ENCODE measurements at places on chromosomes 1 and 21.

GRCh38 chr1:18555036-18555435 is 74.3 kb downstream of the KLHDC7A start:
- no peak for DNase-seq

DNA sequence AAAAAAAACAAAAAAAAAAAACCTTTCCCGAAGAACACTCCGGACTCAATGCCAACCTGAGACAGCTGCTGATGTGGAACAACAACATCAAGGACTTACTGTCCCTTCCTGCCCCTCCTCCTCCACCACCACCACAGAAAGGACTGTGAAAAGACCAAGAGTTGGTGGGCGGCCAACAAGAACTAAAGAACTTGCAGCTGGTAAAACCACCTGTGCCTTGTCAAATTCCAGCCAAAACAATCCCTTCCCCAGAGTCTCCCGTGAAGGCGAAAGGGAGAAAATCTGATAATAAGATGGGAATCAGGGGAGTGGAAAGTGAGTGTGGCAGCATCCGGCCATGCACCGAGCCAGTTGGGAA is 88.9 kb downstream of the PROX1 start:
- DNase-seq = no peak

DNA sequence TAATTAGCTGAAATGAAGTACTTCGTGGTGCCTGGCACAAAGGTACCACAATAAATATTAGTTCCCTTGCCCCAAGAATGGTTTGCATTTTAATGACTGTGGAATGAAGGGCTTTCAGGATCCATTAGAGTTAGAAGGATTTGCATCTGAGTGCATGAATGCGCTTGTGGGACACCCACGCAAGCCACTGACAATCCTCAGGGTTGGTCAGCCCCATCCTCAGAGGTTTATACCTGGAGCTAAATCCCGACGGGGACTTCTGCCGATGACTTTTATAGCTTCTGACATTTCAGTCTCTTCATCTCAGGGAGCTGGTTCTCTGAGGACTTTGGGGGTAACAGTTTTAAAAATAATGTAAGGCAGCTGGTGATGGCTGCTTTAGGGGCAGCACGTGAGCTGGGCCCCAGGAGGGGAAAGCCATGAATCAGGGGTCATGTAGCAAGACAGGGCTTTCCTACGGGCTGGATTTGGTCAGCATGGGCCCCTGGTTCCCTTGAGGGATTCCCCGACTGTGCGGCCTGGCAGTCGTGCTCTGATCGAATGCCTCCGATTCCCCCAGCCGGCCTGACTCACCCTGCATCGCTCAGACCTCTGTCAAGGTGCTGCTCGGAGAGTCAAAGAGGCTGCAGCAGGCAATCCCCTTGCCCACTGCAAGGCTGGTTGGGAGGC is 20.8 kb upstream of the IL10 start:
- no peak for DNase-seq

- no peak for DNase-seq
Measured at GRCh38 chr1:17606826-17607440, 67.4 kb downstream of the ARHGEF10L start.

DNA sequence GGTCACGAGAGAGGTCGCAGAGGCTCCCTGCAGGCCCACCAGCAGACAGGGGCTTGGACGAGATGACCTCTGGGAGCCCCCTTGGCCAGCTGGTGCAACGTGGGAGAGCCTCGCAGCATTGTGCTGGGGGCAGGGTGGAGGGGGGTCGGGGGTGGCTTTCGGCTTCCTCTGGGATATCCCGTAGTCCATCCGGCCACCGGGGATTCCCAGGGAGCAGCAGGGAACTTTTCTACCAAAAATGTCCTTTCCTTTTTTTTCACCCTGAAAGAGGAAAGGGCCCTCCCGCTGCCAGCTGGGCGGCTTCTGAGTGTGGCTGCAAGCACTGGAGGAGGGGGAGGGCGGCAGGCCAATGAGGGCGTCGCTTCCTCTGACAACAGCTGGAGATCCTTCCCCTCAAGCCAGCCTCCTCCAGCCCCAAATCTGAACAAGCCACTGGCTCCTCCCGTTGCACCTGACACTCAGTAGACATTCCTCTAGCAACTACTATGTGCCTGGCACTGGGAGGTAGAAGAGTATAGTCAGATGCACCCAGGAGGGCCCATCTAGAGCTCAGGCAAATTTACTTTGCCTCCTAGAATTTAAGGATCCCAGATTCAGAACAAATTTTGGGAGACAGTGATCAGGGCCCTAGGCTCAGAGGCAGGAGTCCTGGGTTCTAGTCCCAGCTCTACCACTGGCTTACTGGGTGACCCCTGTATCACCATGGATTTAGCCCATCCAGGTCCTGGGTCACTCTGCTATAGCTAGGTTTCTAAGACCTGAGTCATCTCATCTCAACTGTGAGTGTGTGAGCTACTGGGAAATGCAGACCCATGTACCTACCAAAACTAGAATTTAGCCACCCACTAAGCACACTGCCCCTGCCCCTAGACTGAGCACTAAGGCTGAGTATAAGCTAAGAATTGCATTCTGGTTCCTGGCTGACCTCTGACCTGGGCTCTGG is 2.7 kb downstream of the MOB3C start:
- no peak for DNase-seq

DNA sequence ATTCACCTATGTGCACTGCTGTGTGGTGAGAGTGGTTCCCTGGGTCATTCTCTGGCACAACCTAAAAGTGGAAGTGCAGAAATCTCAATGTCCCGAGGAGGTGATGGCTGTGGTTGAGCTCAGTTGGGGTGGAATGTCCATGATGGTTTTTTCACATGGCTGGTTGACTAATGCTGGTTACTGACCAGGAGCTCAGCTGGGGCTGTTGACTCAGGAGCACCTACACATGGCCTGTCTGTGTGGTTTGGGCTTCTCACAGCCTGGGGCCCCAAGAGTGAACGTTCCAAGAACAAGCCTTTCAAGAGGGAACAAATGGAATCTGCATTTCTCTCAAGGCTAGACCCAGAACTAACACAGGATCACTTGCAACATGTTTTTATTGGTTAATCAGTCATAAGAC is 6.4 kb upstream of the KANK4 start:
- DNase-seq = peak; percentile 9

DNA sequence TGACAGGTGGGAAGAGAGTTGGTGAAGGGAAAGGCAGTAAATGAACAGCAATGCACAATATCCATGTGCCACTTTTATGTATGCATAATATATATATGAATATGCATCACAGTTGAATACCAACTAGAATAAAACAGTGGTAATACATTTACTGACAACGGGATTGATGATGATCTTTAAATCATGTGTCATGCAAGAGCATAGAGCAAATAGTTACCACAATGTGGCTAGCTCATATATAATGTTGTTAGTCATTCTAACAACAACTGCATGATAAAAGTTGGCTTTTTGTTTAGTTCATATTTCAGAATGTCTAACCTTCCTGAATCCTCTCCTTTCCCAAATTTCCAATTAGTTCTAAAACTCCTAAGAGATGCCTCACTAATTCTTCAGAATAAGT is 46.4 kb downstream of the GORAB start:
- DNase-seq = no peak

DNA sequence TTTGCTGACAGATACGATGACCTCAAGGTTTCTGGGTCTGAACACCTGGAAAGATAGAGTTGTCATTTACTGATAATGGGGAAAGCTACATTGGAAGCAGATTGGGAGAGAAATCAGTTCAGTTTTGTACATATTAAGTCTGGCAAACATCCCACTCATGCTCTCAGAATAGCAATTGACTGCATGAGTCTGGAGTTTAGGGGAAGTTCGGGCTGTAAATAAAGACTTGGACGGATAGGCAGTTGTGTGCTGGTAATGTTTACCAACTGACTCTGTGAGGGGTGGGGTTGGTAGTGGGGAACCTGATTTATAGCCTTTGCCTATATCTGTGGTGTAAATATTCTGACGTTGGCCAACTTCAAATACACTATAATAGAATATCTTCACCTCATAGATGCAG is 4.0 kb downstream of the H6PD start:
- no peak for DNase-seq

DNA sequence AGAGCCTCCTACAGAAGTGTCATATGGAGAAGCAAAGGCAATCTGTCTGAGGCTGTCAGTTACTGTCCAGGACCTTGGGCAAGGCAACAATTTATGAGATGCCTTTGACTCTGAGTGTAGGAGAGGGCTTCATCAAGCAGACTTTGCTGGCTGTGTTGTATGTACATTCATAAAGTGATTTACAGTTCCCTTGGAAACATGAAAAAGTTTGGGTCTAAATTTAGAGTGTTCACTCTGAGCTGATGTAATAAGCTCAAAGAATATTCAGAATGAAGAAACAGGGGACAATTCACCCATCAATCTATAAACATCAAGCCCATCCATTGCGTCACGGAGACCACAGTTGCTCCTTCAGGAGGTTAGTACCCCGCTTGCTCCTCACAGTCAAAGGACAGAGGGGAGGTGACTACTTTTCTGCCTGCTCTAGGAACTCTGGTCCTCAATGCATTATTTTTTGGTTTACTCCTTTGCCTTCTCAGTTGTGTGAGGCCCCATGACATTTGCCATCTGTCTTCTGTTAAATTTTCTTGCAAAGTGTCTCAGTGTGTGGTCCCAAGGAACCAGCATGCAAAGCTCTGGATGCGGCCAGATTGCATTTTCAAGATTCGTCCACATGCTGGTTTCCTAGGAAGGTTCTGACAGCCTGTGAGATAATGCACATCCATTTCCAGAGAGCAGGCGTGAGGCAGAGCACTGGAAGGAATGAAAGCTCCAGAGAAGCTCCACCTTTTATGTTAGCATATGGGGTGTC is 241.1 kb upstream of the KIAA0040 start:
- DNase-seq = no peak

DNA sequence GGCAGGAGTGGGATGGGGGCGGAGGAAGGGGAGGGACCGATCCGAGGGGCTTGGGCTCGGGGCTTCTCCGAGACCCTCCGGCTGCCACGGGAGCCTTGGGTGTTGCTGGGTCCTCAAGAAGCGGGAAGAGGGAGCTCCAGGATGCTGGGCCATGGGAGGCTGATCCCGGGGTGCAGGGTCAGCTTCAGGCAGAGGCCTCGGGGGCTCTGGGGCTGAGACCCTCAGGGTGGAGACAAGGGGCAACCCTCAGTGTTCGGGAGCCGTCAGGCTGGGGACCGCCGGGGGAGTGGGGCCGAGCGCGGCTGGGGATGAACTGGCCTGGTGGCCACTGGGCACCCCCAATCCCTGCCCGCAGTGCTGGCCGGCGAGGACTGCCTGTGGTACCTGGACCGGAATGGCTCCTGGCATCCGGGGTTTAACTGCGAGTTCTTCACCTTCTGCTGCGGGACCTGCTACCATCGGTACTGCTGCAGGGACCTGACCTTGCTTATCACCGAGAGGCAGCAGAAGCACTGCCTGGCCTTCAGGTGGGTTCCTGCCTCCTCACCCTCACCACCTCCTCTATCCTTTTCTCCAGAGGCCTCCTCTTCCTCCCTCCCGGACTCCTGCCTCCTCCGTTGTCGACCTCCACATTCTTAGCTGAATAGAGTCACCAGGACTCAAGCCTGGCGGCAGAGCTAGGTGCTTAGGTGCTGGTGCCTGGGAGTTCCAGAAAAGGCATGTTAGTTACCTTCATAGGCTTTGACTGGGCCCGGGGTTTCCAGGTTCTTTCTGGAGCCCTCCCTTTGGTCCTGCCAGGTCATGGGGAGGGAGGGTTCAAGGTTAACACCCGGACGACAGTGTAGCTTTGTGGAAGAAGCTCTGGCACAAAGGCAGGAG is 631 bp downstream of the SHISA4 start:
- DNase-seq = no peak

DNA sequence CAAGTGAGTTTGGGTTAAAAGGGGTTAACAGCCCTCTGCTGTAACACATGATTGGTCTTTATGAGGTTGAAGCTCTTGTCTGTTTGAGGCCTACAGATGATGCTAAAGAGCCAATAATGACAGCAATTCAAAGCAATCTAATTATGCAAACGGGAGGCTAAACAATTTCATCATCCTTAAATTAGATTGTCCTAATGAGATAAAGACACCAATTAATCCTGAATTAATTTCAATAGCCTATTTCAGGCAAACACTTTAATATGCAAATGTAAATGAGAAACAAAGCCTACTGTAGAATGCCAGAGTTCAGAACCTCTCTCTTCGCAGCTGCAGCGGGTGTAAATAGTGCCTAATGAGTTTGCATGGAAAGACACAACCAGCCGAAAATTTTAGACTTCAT is 504.7 kb upstream of the PBX1 start:
- no peak for DNase-seq

GRCh38 chr1:125119024-125119441 is 3934.3 kb downstream of the SRGAP2C start:
- DNase-seq = no peak

- no peak for DNase-seq
Measured at GRCh38 chr21:45596704-45597318, 46.7 kb upstream of the PCBP3 start.

GRCh38 chr1:168719306-168720111 is 9.5 kb downstream of the DPT start:
- no peak for DNase-seq

Data from HS-5 (cell line).